Mesothelial cell of epicardium (in vitro differentiated cells): ENCODE measurements at places on chromosomes 3 and 15. TPM values are rescaled to one million over a fixed set of nuclear protein-coding genes. Genes with fewer than 3 reads are reported as not detected.

Gene IQGAP1
- 104 to 110 TPM (median 105 TPM) in 3 replicates for total RNA-seq

Gene C3orf22
- total RNA-seq, result 0.22 to 0.38 TPM in 2 of 3 replicates, not detected in the other

Gene LHFPL4
- total RNA-seq, result not detected in 3 replicates

- peak; percentile 59 for DNase-seq
- H3K36me3 ChIP-seq, result no peaks in the 10 kb centered on the region
- H3K4me1 ChIP-seq, result peaks cover 64% of the 10 kb centered on the region
- H3K27me3 ChIP-seq, result no peaks in the 10 kb centered on the region
- H3K27ac ChIP-seq, result peak overlapping the region; percentile 97
Measured at GRCh38 chr15:66842710-66843441, 140.8 kb downstream of the SMAD6 start.

GRCh38 chr3:165852191-165852590 is 15.0 kb upstream of the BCHE start:
- no peak overlapping the region for H3K27ac ChIP-seq
- H3K4me3 ChIP-seq, result no peak overlapping the region
- H3K27me3 ChIP-seq, result no peaks in the 10 kb centered on the region
- no peak for DNase-seq

GRCh38 chr15:33720952-33721351 is 247.3 kb upstream of the CHRM5 start:
- H3K27ac ChIP-seq, result no peak overlapping the region
- no peaks in the 10 kb centered on the region for H3K36me3 ChIP-seq
- H3K4me3 ChIP-seq, result no peak overlapping the region

DNA sequence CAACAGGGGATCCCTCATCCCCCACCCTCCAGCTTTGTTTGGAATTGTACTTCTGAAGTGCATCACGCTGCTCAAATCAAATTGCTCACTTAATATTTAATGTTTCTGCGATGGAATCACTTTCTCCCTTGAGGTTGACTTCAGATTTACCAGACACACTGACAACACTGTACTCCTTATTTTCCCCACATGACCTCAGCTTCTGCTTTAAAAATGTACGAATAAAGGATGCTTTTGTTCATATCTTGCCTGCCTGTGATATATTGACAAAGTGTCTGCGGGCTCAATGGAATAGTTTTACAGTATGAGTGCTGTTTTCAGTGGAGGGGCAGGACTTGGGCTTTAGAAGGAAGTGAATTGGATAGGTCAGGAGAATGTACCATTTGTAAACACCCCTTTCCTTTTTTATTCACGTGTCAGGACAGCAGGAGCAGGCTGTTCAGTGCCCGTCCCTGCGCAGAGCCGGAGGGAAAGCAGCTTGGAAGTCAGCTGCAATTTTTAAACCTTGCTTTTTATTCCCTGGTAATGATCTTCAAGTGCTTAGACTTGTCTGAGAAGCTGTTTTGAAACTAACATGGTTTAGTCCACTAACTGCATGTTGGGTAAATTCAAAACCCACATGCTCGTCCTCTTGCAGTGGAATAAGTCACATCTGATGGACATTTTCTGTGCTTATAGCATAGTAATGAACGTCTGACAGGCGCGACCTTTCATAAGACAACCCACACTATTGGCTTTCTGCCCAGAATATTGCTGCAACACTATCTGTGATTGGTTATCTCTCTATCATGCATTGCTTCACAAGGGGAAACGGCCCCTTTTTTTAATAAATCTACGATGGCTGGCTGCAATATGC is 29.9 kb downstream of the MBNL1 start:
- no peaks in the 10 kb centered on the region for H3K27me3 ChIP-seq
- peak overlapping the region; percentile 95 for H3K27ac ChIP-seq
- peak; percentile 25 for DNase-seq
- H3K36me3 ChIP-seq, result peaks cover 2% of the 10 kb centered on the region
- H3K4me1 ChIP-seq, result peaks cover 44% of the 10 kb centered on the region
- peak overlapping the region; percentile 72 for H3K4me3 ChIP-seq

DNA sequence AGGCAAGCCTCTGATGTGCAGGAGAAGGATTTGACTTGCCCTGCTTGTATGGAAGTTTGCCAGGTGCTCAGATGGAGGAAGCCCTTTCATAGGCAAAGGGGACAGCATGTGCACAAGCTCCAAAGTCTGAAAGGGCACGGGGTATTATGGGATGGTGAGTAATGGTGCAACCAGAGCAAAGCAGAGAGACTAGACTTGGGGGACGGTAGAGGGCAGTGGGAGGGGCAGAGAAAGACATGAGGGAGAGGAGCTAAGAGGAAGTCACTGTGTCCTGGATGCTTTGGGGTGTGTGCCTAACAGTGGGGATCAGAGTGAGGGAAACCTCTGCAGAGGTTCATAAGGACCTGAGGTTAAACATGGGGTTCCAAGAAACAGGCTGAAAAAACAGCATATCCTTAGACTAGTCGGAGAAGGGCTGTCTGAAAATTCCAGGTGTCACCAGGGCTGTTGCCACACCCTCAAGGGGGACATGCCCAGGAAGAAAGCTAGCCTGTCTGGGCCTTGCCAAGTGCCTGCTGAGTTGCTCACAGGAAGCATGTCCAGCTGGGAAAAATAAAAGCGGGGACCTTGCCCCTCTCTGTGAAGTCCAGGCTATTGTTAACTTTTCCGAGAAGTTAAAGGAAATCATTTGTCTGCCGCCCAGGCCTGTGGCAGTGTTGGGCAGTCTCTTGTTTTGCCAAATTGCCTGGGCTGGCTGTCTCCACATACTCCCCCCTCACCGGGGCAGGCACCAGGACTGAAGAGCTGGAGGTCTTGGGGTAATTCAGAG is 47.1 kb downstream of the HRH1 start:
- no peak overlapping the region for H3K27ac ChIP-seq
- DNase-seq, result no peak
- H3K36me3 ChIP-seq, result no peaks in the 10 kb centered on the region
- H3K4me3 ChIP-seq, result no peak overlapping the region

Gene COL6A5
- total RNA-seq, result 0.04 to 0.09 TPM (median 0.07 TPM) in 3 replicates

GRCh38 chr3:32147933-32148332 is 41.5 kb downstream of the GPD1L start:
- H3K27me3 ChIP-seq, result no peaks in the 10 kb centered on the region
- no peak overlapping the region for H3K4me3 ChIP-seq
- H3K27ac ChIP-seq, result no peak overlapping the region
- H3K4me1 ChIP-seq, result peaks cover 33% of the 10 kb centered on the region

- no peaks in the 10 kb centered on the region for H3K27me3 ChIP-seq
- H3K27ac ChIP-seq, result no peak overlapping the region
- H3K36me3 ChIP-seq, result peaks cover 4% of the 10 kb centered on the region
- no peak for DNase-seq
- no peak overlapping the region for H3K4me3 ChIP-seq
Measured at GRCh38 chr3:114558271-114558670, 264.4 kb downstream of the TIGIT start.

GRCh38 chr3:114418724-114419543 is 125.1 kb downstream of the TIGIT start:
- DNase-seq, result no peak
- H3K4me3 ChIP-seq, result no peak overlapping the region
- H3K36me3 ChIP-seq, result no peaks in the 10 kb centered on the region
- H3K4me1 ChIP-seq, result no peaks in the 10 kb centered on the region
- no peak overlapping the region for H3K27ac ChIP-seq

Gene GPR15
- total RNA-seq, result not detected in 3 replicates
